ENCODE measurements at places on chromosomes 1 and 21.

DNA sequence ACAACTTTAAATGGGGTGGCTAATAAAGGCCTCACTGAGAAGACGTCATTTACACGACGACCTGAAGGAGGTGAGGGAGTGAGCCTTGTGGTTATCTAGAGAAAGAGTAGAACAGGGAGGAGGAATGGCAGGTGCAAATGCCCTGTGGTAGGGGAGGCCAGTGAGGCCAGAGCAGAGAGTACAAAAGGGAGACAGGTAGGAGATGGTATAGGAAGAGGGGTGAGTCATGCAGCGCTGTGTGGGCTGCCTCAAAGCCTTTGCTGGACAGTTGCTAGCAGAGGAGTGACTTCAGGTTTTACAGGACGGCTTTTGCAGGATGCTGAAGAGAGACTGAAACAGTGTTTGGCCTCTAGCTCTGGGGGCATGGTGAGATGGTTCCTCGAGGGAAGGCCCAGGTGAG, 116.0 kb downstream of the IER5 start:
- DNase-seq, result no peak

DNA sequence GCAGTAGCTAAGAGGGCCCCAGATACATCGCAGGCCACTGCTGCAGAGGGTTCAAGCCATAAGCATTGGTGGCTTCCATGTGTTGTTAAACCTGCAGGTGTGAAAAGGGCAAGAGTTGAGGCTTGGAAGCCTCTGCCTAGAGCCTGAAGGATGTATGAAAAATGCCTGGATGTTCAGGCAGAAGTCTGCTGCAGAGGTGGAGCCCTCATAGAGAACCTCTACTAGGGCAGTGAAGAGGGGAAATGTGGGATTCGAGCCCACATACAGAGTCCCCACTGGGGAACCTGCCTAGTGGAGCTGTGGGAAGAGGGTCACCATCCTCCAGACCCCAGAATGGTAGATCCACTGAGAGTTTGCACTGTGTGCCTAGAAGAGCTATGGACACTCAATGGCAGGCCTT, 30.6 kb upstream of the ADGRL4 start:
- no peak for DNase-seq

GRCh38 chr1:33791251-33791650, 72.6 kb upstream of the HMGB4 start:
- DNase-seq, result no peak

- no peak for DNase-seq
Observed at GRCh38 chr1:60936163-60936562, 146.2 kb upstream of the NFIA start.

DNA sequence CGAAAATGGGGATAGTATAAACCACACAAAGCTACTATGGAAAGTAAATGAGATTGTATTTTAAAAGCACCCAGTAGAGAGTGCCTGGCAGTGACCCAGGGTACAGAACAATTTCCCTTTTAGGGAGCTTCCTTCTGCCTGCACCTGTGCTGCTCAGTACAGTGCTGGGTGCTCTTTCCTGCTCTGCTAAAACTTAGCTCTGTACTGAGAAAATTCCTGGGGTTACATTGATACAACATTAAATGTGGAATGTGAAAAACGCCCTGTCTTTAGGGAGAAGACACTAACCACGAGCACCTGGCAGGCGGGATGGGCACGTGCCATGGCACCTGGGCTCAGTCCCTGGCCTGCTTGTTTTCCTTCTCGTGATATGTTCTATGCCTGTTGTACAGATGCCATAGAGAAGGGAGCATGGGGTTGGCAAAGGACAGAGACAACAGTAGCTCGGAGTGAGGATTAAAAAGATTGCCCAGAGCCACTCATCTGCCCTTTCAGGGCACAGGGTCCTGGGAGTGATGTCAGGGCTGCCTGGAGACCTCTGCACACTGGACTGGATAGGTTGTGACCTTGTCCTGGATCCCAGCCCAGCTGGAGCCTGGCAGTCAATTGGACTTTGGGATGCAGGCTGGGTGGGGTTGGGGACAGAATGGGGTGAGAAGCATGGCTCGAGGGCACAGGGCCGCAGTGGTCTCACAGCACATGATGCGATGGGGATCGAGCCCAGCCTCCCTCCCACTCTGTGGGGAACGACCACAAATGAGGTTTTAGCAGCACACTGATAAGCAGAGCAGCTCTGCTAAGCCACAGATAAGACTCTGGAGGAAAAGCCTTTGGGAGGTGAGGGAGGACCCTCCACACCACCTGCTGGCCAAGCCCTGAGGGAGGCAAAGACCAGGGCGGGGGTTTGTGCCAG, 4.2 kb downstream of the SPATA46 start:
- DNase-seq, result peak; percentile 43

- no peak for DNase-seq
Observed at GRCh38 chr1:125118147-125118993, 3933.6 kb downstream of the SRGAP2C start.

- DNase-seq, result no peak
Observed at GRCh38 chr1:169363046-169363730, 4.4 kb downstream of the NME7 start.

- DNase-seq, result peak; percentile 54
Observed at GRCh38 chr1:201310251-201310985, 27.1 kb downstream of the PKP1 start.

DNA sequence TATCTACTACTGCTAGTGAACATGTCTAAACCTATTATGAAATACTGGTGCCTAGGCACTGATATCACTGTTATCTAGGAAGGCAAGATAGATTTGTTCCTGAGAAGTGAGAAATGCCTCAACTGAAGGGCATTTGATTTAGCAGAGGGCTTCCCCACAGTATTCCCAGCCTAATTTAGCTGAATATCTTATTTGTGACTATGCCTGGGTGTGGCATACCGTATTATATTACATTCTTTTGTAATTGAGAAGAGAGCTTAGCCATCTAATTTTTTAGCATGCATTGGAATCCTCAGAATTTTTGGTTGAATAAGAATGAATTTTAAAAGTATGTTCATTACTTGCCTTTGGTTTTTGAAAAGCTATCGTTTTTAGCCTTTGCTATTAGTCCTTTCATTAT, 99.1 kb downstream of the ZP4 start:
- no peak for DNase-seq

- DNase-seq, result peak; percentile 95
Observed at GRCh38 chr1:27830621-27831440, at the start of gene PPP1R8. Gene PPP1R8 (plus strand): TSS chr1:27830782. CDS start chr1:27830836, 54 bp downstream.

GRCh38 chr21:45736042-45736689, 92.6 kb downstream of the PCBP3 start:
- DNase-seq, result no peak

DNA sequence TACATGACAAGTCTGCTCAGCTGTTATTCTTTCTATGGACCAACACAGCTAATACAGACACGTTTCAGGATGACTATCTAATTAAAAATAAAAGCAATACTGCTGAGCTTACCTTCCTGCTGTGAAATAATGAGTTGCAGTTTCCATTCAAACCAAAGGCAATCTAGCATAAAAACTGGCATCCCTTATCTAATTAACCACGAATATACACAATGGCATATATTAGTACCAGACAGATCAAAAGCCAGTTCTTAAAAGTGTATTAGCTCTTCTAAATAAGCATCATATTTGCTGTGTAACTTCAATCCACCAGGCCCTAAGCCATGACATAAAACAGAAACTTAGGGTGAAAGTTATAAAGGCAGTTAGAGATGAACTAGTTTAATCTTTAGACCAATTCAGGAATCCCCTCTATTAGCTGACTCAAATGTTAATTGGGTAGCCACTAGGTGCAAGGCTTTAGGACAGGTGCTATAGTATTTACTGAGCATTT, 20.6 kb downstream of the TESK2 start:
- no peak for DNase-seq

DNA sequence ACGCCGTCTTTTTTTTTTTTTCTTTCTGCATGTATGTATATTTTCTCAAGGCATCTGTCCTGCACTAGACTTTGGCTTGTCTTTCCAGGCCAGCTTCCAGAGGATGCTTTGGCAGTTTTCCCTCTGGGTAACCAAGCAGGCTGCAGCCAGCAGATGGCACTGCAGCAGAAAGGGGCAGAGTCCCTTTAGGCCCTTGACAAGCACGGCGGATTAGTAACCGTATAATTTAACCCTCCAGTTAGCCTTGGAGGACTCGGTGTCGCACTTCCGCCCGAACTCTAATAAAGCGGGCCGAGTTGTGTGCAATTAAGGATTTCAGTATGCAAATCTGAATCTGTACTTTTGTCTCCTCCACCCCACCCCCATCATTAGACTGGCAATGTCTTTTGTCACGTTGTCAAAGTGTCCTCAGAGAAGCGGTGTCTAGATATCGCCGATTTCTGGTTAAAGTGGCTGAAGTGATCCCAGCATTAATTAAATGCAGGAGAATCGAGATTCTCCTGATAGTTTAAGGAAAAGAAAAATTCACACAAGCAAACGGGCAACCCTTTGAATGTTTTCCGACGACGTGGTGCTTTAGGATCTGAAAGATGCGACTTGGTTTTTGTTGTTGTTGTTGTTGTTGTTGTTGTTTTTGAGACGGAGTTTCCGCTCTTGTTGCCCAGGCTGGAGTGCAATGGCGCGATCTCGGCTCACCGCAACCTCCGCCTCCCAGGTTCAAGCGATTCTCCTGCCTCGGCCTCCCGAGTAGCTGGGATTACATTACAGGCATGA, 1.1 kb upstream of the TMEM167B start:
- no peak for DNase-seq

GRCh38 chr1:90402893-90403849, 313.9 kb downstream of the BARHL2 start:
- peak; percentile 89 for DNase-seq

DNA sequence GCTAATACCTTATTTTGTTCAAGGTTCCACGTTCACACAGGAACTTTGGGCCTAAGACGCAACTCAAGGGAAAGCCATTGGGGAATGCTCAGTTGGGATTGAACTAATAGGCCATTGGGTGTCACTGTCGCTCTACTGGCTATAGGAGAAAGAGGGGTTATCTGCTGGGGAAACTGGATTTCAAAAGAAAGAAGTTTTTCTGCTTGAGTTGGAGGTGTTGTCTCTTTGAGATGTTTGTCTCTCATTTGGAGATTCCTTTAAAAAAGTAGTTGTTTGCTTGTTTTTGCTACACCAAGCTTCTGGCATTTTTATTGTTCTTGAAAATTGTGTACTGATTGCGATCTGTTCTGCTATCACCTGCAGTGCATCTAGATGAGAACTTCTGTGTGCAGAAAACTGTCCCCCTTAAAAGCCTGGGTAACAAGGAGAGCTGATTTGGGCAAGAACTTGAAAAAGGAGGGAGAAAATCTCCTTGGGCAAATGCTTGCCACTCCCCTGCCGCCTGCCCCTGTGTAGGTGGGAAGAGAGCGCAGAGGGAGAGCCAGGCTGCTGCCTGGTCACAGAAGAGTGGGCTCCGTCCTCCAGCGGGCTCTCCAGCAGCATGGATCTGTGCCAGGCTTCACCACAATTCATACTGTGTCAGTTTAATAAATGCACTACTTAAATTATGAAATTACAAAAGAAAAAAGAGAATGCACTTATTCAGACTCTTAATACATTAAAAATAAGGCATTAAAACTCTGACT, 39.9 kb downstream of the PEX14 start:
- DNase-seq, result no peak

DNA sequence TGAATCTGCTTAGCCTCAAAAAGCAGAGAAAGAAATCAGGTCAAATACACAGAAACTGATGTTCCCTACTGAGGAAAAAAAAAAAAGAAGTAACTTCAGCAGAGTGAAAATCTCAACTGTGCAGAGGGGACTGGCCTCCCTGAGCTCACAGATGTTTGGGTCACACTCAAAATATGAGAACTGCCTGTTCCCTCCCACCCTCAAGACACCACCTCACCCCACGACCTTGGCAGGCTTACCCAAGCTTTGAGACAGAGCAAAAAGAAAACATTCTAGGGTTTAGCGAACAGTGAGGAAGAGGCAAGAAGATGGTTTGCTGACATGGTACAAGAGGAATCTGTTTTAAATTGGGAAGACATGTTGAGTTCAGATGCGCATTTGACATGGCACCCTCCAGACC, 48.8 kb downstream of the NID1 start:
- DNase-seq, result no peak

GRCh38 chr1:87400813-87401212, 72.1 kb downstream of the LMO4 start:
- no peak for DNase-seq

- DNase-seq, result no peak
Observed at GRCh38 chr1:240134596-240134995, 42.9 kb downstream of the FMN2 start.

GRCh38 chr1:27873671-27874384, 1.5 kb downstream of the THEMIS2 start:
- no peak for DNase-seq

DNA sequence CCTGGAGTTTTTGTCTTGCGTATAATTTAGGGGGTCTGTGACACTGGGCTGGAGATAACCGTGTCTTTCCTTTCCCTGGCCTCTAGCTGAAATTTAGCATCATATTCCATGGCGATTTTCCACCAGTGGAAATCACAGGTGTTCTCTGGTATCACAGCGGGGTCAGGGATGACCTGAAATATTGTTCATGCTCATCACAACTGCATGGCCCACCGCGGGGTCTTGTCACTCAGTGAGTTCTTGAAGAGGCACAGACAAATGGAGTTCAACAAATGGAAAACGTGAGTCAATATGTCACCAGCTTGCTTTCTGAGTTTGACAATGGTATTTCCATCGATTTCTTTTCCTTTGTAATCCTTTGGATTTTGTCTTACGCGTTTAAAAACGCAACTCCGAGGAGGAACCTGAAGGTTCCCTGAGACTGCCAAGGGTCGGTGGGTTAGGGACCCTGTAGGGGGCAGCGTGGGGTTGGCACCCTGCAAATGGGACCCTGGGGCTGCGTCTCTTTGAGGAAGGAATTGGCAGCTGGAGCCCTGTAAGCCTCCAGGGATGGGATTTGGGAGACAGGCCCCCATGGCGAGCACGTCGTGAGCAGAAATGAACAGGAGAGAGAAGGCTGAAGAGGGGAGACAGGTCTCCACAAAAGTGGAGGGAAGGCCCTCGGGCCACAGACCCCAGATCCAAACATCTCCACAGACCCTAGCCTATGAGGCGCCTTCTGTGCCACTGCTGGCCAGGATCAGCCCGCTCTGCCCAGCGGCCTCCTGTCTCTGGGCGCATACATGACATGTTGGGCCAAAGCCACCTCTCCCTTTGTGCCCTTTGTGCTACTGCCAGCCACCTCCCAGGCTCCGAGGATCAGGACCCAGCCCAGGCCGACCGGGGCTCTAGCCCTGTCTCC, 32.1 kb upstream of the RUNX3 start:
- DNase-seq, result no peak

DNA sequence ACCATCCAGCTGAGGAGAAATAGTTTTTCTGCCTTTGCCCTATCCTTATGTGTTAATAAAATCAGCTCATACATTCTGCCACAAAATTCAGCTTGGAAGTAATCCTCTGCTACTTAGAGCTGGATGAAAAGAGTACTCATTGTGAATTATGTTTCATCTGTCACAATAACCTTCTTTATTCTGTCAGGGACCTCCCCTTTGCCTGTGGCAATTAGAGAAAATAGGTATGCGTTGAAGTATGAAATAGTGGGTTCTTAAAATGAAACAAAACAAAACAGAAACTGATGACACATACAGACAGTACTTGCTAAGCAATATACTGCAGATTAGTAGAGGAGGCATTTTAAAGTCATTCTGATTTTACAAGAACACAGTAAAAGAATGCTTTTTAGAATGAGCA, 578.5 kb downstream of the USP25 start:
- DNase-seq, result no peak

GRCh38 chr1:53605181-53605580, 133.8 kb downstream of the GLIS1 start:
- DNase-seq, result no peak
